ENCODE measurements at places on chromosomes 3 and 15.
A peak's percentile ranks its signal among the peaks of the same experiment; 100 is the strongest.

DNA sequence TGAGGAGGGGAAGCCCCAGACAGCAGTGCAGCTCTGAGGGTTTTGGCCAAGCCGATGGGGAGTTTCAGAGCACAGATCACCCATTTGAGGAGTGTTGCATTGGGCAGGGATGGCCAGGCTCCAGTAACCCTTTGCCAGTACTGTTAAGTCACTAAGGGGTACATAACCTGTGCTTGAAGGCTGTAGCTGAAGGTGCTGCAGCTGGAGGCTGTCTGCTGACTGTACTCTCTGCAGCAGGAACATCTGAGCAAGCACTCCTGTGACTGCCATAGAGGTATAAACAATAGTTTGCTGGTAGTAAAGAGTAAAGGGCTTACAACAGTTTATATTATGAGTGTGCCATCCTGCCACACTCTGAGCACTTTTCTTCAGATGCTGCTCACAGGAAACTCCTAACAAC is 297.8 kb downstream of the EPHA3 start:
- no peak for DNase-seq

GRCh38 chr3:190448256-190448655 is 1.4 kb downstream of the TMEM207 start:
- no peak for DNase-seq

- peak; percentile 90 for DNase-seq
Observed at GRCh38 chr15:78811124-78811824, at the start of gene ADAMTS7. TSS of gene ADAMTS7 (minus strand) at chr15:78811464. CDS start at chr15:78811220, 244 bp downstream.

DNA sequence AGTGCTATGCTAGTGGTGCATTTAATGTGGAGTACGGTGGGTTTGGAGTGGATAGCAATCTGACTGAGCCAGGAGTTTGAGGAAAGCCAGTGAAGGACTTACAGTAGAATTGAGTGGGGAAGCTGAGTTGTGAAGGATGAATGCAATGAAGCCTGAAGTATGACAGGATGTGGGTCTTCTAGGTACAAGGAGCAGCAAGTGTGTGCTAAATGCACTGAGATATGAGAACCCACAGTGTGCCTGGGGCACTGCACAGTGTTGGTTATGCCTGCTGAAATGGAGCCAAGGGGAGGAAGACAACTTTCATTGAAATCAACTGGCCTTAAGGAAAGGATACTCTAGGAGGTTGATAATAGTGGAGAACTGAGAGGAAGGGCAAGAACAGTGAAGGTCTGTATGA is 105.5 kb upstream of the MRPL3 start:
- no peak for DNase-seq

GRCh38 chr3:67176396-67176795 is 178.3 kb downstream of the KBTBD8 start:
- no peak for DNase-seq

DNA sequence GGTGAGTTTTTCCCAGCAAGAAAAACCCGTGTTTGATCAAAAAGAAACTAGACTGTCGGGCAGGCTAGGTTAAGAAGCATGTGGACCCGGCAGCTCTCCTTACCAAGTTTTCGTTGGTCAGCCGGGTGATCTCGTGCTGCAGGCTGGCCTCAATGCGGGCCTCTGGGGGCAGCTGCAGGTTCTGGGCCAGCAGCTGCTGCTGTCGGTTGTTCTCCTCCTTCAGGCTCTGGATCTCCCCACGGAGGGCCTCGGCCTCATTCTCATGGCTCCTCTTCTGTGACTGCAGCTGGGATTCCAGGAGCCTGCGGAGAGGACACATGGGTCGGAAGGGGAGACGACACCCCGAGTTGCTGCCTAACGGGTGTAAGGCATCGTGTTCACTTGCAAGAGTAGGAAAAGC is 44.5 kb upstream of the MYO5C start:
- DNase-seq, result no peak

DNA sequence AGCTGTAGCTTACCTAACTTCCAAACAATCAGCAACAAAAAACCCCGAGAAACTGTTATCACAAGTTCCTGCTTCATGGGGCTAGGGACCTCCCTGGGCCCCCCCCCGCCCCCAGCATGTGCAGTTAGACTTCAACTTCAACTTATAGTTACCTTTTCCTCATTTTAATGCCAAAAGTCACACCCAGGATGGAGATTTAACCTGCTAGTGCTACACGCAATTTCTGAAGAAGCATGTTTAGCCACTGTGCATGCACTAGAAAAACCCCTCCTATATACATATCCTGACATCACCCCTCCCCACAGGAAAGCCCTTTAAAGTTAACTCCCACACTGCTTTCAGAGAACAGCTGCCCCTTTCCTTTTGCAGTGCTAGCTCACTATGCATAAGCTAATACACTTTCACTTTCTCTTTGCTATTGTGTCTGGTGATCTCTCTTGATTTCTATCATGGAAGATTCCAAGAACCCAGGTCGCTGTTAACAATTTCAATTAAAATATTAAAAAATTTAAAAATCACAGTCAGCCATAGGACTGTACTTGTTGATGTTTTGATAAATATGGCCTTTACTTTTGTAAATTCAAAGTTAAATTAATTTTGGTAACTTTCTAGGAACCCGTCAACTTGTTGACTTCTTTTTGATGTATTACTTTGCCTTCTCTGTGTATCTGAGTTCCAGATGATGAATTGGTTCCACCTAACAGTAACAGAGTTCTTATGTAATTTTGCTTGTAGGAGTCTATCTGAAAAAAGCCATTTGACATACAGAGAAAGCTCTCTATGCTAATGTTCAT is 75.2 kb upstream of the ACAD9 start:
- DNase-seq, result peak; percentile 54

DNA sequence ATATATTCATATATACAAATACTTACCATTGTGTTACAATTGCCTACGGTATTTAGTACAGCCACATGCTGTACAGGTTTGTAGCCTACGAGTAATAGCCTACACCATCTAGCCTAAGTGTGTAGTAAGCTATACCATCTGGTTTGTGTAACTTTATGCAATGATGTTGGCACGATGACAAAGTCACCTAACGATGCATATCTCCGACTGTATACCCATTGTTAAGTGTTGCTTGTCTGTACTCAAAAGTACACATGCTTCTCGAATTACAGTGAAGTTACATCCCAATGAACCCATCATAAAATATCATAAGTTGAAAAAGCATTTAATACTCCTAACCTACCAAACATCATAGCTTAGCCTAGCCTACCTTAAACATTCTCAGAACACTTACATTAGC is 327.1 kb downstream of the KBTBD8 start:
- DNase-seq, result no peak

- peak; percentile 11 for DNase-seq
Observed at GRCh38 chr3:17645074-17645698, 97.2 kb downstream of the TBC1D5 start.

GRCh38 chr15:28184166-28184565 is 85.1 kb upstream of the OCA2 start:
- no peak for DNase-seq

GRCh38 chr3:109803274-109803673 is 465.9 kb upstream of the DPPA4 start:
- DNase-seq, result no peak

DNA sequence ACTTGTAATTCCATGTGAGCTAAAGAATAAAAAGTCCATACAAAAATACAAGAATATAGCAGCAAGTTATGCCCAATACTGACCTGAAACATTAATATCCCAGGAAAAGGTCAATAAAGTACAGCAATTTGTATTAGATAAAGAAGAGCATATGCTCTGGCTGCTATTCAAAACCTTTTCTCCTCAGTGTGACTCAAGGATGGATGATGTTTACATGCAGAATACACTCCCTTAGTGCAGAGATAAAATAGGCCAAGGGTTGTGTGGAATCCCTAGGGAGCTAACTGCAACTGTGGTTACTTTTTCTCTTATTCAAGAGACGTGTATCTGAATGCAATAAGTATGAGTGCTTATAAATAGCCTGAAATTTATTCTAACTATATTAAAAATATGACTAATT is 78.7 kb downstream of the SLC9A9 start:
- DNase-seq, result no peak

- DNase-seq, result no peak
Observed at GRCh38 chr3:152241142-152242017, 27.3 kb upstream of the MBNL1 start.

DNA sequence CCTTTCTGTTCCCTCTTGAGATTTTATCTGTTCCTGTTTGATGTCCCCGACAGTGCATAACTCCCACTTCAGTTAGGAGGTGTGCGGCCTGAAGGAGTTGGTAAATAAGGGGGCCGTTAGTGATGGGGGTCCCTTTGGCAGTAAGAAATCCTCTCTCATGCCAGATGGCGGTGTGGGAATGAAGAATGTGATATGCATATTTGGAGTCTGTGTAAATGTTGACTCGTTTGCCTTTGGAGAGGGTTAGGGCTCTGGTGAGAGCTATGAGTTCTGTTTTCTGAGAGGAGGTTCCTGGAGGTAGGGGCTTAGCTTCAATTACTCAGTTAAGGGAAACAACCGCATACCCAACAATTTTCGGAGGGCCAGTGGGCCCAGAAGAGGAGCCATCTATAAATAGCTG is 38.8 kb upstream of the RNF7 start:
- DNase-seq, result no peak

DNA sequence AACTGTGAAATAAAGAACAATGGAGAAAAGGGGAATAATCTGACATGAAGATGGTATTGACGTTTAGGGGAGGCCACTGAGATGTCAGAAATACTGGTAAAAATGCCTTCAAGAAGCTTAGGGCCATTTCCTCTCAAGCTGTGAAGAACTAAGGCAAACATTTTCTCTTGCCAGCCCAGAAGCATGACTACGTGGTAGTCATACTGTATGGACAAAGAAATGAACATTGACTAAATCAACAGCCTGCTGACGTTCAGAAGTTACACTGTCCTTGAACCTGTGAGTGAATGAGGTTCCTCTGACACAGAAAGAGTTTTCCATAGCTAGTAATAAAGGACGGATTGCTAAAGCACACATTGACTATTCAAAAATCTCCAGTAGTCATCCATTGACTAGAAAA is 121.0 kb downstream of the P3H2 start:
- DNase-seq, result no peak

GRCh38 chr3:56916716-56917360 is 115.1 kb upstream of the ARHGEF3 start:
- no peak for DNase-seq

GRCh38 chr3:99023590-99024192 is 122.2 kb upstream of the DCBLD2 start:
- peak; percentile 33 for DNase-seq

DNA sequence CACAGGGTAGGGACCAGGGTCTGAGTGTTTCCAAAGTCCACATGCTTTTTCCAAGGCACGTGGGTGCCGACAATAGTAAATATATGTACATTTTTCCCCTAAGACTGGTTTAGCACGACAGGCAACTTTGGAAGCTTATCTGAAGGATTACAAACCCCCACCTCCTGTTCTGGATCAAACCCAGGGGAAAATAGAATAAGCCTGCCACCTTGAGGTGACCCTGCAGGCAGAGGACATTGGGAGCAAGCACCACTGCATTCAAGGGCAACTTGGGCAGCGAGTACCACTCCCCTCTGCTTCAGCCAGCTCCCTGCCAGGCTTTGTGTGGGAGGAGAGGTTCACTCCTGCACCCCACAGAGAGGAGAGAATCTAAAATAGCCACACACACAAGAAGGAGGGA is 44.8 kb downstream of the KBTBD12 start:
- DNase-seq, result peak; percentile 14

- DNase-seq, result no peak
Observed at GRCh38 chr3:71509066-71509465, 74.5 kb downstream of the FOXP1 start.

DNA sequence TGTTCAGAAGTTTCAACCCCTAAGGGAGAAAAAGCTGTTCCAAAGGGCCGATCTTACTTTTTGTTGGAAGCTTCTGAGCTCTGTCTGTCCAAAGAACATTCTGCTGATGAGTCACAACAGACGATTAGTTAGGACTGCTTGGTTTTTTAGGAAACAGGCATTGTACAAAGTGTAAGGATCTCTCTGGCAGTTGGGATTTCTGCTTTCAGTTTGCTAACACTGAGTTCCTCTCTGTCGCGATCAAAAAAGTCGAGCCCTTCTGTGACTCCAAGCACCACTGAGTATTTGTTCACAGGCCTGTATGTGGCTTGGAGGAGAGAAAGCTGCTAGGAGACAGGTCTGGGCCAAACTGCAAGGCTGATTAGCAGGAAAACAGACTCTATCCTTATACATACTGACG is 91.8 kb upstream of the PFN2 start:
- no peak for DNase-seq

GRCh38 chr3:195296662-195297061 is 25.7 kb upstream of the XXYLT1 start:
- DNase-seq, result no peak

DNA sequence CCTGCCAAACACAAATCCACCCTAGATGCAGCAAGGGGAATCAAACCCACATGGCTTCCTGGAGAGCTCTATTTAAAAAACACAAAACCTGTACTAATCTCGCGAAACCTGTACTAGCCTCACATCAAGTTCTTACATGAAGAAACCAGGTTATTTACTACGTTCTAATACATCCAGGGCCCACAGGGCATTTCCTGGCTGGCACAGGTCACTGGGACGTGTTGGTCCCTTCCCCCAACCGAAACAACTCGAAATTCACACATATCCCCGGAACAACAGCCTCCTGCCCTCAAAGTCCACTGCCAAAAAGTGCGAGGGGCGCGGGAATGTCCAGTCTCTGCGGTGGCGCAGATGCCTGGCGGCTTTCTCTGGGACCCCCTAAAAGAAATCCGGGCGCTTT is 955 bp downstream of the CDCP1 start:
- no peak for DNase-seq

- DNase-seq, result no peak
Observed at GRCh38 chr3:111197485-111197884, 125.9 kb downstream of the NECTIN3 start.

DNA sequence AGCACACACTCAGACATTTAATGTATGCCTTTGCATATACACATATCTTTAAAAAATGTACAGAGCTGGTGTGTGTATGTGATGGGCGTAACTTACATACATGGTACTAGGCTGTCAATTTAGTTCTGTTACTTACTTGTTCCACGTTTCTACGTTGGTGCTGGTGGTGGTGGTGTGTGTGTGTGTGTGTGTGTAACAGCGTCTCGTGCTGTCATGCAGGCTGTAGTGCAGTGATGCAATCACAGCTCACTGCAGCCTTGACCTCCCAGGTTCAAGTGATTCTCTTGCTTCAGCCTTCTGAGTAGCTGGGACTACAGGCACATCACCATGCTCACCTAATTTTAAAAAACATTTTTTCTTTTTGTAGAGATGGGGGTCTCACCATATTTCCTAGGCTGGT is 64.2 kb downstream of the ISG20 start:
- DNase-seq, result no peak

Data from germinal center (tissue), 1 donor.